ENCODE measurements at places on chromosomes 11 and 22. TPM values are rescaled to one million over a fixed set of nuclear protein-coding genes. Genes with fewer than 3 reads are reported as not detected.
A peak's percentile ranks its signal among the peaks of the same experiment; 100 is the strongest.

GUCD1 gene
- total RNA-seq: 129 TPM

- DNase-seq: no peak
Measured at GRCh38 chr11:97965849-97966646, 1054.7 kb upstream of the CNTN5 start.

GRCh38 chr11:128405714-128406662 lies 181.4 kb downstream of the ETS1 start:
- DNase-seq: no peak

DNA sequence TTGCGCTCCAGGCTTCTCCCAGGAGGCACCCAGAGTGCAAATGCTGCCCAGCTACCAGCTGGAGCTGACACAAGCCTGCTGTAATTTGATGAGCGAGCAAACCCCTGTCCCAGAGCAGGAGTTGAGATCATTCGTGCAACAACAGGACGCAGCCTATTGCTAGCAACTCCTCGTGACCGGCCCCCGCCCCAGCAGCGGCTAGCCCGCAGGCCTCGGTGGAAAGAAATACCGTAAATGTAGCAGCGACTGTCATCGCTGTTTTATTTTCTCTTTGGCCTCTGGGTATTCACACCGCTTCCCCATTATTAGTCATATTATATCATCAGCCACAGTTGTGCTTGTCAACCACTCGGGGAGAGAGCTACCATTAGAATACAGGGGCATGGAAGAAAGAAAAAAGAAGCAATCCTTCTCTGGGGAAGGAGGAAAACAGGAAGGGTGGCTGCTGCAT lies 59.2 kb upstream of the ATXN10 start:
- peak; percentile 40 for DNase-seq

- no peak for DNase-seq
Measured at GRCh38 chr11:6481924-6482275, 599 bp downstream of the TIMM10B start.

GRCh38 chr11:130171534-130171933 lies 12.0 kb downstream of the ST14 start:
- DNase-seq: no peak

Measured in activated CD8-positive, alpha-beta T cell treated with anti-CD3 and anti-CD28 coated beads, Interleukin-2, amount 10 ng/mL, durations not matched to agents 7 days and 5 days (primary cell).